Esophagus squamous epithelium (tissue), 5 donors: ENCODE measurements at places on chromosomes 1 and 21.

DNA sequence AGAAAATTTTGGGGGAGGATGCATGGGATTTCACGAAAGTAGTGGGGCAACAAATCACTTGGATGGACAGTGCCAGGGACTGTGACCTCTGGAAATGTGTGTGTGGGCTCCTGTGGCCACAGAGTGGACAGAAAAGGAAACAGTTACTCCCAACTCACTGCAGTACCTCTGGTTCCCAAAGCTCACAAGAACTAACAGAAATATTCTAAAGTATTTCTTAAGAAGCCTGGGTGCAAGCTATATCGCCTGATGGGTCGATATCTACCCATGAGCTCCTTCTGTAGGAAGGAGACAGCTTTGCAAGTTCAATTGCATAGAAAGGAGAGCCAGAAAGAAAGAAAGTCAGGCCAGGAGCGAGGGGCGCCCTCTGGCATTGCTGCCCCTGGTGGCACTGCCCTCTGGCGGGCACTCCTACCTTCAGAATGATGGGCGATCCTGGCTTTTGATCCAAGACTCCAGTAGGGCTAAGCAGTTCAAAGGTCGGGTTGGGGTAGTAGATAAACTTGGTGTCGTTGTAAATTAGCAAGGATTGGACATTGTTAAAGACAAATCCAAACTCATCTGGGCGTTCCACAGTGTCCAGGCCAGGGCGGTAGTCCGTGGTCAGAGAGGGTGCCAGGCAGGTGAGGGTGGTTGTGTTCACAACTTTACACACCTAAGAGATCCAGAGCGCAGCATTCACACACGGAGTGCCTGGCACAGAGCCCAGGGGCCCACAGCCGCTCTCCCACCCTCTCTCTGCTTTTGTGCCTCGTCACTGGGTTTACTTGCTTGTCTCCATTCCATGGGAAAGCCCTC is 134.7 kb upstream of the CD34 start:
- no peak for DNase-seq

DNA sequence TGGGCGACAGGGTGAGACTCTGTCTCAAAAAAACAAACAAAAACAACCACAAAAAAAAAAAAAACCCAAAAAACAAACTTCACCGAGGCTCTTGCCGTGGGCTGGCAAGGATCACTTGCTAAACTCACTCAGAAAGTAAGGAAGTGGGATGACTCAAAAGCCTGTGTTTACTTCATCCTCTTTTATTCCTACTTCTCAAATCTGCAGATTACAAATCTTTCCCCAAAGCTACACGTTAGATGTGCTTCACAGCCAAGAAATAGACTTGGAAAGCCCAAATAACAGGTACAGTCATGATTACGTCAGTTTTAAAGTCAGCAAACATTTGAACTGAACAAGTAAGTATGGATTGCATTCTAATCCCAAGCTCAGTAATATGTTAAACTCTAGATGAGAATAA is 359.3 kb downstream of the ADGRL2 start:
- no peak for DNase-seq

GRCh38 chr1:215143497-215143896 is 61.0 kb downstream of the KCNK2 start:
- DNase-seq = no peak

- no peak for DNase-seq
Observed at GRCh38 chr1:10901891-10902805, 105.7 kb upstream of the CASZ1 start.

DNA sequence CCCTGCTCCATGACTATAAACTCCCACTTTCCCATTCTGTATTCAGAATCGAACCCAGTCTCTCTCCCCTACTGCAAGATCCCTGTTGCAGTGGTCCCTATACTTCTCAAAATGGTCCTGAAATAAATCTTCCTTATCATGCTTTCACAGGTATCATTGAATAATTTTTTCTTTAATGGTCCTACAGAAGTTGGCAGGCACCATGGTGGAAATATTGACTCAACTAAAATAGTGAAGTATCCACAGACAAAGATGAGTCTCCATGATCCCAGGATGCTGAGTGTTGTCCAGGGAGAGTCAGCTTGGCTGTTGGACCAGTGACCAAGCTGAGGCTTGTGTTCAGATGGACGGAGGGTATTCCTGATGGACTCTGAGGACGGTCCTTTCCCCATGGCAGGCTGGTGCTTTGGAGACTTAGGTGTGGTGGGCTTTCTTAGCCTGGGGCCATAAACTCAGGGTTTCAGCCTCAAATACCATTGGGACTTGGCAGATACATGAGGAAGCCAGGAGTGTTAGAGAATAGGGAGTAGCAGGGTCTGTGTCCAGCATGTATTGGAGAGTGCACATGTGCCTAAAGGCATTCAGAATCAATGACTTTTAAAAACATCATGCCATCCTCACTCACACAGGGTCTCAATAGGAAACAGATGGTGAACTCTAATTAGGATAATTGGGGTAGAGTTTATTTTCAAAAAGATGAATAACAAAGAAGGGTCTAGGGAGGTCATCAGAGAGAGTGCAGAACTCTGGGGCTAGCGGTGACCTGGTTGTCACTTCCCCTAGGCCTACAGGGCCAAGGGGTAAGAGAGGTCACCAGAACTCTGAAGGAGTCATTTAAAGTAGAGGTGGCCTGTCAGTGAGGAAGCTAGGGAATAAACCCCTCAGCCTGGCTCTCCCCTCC is 19.8 kb downstream of the TINAGL1 start:
- DNase-seq = no peak

GRCh38 chr1:64546013-64546412 is 76.1 kb downstream of the CACHD1 start:
- no peak for DNase-seq

- DNase-seq = no peak
Observed at GRCh38 chr1:201371276-201371675, 6.2 kb downstream of the TNNT2 start.

GRCh38 chr1:76079475-76080227 is 5.1 kb downstream of the ST6GALNAC3 start:
- DNase-seq = no peak

DNA sequence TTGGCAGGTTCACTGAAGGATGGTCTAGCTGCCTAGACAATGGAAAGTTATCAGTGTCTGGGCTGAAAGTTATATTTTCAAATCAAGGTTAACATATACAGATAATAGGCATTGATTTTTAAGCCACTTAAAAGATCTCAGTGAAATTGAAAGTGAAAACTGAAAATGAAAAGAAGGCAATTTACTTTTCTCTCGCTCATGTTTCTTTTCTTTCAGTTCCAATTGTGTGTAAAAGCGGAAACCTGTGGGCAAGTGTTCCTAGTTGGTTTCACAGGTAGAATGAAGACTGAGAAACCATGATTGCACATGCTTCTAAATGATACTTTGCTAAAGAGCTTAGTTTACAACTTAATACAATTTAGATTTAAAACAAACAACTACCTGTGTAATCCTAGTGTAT is 383.7 kb downstream of the ZP4 start:
- DNase-seq = no peak

GRCh38 chr1:8797216-8797615 is 20.2 kb downstream of the RERE start:
- DNase-seq = no peak

GRCh38 chr1:41353744-41354143 is 7.5 kb upstream of the FOXO6 start:
- DNase-seq = no peak

GRCh38 chr1:150464422-150464826 is 22.8 kb upstream of the TARS2 start:
- no peak for DNase-seq

- DNase-seq = no peak
Observed at GRCh38 chr1:71357708-71358107, 276.9 kb upstream of the ZRANB2 start.

GRCh38 chr21:15445327-15445726 is 284.5 kb upstream of the USP25 start:
- no peak for DNase-seq

- DNase-seq = no peak
Observed at GRCh38 chr1:84836145-84836544, 56.9 kb downstream of the LPAR3 start.

DNA sequence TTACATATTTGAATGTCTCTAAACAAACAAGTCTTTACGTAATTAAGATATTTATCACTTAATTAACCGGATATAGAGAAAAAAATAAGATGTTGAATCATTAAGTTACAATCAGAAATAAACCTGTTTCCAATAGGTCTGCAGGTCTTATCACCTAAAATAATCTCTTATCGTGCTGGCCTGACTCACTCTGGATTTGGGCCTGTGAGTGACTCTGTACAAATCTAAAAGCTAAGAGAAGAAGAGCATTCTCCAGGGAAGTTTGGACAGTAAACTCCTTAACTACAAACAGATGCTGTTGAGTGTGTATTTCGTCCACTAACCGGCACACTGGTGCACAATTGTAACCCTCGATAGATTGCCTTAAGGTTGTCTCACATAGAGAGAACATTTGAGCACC is 25.3 kb downstream of the CEP104 start:
- no peak for DNase-seq

DNA sequence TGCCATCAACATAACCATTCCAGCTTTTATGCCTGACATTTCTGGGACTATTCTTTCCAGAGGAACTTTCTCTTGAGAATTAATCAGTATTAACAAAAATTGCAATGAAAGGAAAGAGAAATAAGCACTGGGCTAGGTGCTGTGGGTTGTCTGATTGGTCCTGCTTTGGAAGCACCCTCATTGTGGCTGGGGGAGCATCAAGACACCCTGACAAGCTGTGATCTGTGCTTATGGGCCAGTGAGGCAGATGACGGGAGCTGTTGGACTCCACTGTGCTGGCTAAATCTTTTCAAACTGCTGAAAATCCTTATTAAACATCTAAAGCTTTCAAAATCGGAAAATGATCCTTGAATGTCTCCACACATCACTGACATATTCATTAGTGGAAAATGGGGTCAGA is 20.0 kb downstream of the UBASH3A start:
- no peak for DNase-seq

DNA sequence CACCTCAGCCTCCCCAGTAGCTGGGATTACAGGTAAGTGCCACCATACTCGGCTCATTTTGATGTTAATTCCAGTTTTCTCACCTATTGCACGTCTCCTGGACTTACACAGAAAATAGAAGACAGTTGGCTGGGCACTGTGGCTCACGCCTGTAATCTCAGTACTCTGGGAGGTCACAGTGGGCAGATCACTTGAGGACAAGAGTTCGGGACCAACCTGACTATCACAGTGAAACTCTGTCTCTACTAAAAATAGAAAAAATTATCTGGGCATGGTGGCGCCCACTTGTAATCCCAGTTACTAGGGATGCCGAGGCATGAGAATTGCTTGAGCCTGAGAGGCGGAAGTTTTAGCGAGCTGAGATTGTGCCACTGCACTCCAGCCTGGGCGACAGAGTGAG is 44.1 kb downstream of the DYRK1A start:
- DNase-seq = no peak

DNA sequence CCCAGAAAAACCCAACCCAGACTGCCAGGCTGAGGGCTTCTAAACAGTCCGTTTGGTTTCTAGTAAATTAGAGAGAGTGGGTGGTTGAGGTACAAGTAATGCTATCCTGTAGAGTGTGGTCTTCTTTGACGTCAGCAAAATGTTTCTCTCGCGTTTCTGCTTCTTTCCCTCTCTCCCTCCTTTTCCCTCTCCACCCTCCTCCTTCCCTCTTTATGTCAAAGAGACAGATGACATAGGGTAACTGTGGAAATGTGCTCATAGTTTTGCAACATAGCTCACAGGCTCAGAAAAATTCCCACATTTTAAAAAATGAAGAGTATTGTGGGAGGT is 158.3 kb downstream of the TOMM20 start:
- no peak for DNase-seq

GRCh38 chr1:239123260-239123659 is 263.1 kb upstream of the CHRM3 start:
- DNase-seq = no peak

GRCh38 chr1:193144999-193145398 is 23.2 kb downstream of the CDC73 start:
- no peak for DNase-seq

- DNase-seq = no peak
Observed at GRCh38 chr1:2267051-2267830, 39.1 kb downstream of the SKI start.

DNA sequence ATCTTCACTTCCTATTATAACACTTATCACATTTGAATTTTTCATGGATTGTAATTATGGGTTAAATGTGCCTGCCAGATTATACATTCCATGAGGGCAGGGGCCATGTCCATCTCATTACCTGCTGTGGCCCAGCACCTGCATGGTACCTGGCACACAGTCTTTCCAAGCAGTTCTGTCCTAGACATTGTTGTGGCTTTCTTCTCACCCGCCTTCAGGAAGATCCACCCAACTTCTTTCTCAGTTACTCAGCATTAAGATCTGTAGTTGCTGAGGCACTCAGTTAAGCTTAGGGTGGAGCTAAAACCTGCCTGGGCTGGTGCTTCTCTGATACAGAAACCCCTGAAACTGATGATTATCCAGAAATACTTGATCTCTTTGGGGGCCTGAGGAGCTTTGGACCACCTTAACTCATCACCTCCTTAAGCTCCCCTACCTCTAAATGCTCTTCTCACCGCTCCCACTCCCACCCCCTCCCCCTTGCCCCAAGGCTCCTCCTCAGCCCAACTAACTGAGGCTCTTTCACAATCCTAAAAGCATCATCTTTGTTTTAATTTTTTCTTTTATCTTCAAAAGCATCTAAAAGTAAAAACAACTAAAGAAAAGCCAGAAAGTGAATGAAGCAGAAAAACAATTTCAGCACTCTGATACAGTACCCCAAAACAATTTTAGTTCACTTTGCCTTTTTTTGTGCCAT is 190.6 kb downstream of the FGGY start:
- no peak for DNase-seq

DNA sequence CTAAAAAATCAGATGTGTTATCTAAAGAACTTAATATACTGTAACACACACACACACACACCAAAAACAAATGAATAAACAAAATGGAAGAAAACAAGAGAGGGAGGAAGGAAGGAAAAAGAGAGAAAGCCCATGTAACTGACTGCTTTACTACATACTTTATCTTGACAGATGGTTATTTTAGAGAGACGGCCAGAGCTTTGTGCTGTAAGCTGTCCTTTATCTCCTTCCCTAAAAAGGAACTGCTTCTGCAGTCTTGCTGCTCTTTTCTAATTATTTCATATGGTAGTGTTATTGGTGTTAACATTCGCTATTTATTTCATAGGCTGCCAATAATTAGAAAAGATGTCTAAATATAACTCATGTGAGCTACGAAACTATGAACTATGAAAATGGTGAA is 1384.6 kb downstream of the MRPL39 start:
- DNase-seq = no peak

DNA sequence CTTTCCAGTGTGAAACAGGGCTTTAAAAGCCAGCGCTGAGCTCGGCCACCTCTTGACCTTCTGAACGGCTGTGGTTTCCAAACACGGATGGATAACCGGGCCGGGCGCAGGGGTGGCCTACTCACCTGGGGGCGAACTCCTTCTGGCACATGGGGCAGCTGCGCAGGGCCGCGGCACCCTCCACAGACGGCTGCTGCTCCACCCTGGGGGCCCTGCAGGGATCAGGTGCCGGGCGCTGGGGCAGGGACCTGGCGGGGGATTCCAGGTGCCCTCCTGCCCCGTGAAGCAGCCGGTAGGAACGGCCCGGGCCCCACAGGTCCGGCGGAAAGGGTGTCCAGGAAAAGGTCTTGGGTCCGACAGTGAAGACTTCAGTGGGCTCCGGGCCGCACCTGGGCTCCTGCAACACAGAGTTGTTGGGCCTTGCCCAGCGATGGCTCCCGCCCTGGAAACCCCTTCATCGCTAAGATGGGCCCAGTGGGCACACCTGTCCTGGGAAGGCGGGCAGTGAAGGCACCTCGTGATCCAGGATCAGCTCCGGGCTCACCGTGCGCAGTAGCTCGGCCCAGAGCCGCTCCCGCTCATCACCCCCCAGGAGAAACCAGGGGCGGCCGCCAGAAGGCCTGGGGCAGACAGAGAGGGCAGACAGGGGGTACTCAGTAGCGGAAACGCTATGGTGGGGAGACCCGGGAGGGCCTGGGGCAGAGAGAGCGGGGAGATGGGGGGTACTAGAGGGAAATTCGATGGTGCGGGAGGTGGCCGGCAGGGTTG is 874 bp downstream of the FAAP20 start:
- no peak for DNase-seq
